ENCODE measurements at places on chromosomes 1 and 21. TPM values are rescaled to one million over a fixed set of nuclear protein-coding genes. Genes with fewer than 3 reads are reported as not detected.

DNA sequence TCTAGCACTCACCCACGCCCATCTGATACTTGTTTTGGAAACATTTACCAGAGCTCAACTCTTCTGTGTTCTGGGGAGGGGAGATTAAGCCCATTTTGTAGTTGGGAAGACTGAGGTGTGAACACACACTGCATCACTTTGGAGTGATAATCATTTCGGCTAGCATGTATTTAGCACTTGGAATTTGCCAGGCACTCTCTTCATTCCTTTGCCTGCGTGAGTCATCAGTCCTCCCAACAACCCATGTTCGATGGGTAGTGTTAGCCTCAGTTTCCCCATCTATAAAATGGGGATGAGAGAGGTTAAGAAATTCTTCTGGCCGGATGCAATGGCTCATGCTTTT lies 182.8 kb upstream of the TMEM51 start:
- no peak for DNase-seq

GRCh38 chr1:237961754-237962153 lies 71.0 kb upstream of the ZP4 start:
- no peak for DNase-seq

Gene SPRR2A
- polyA plus RNA-seq: not detected

Gene HCRTR1
- polyA plus RNA-seq: 0.18 TPM

- DNase-seq: no peak
These were observed 40.2 kb downstream of the FASLG start for GRCh38 chr1:172699111-172699510.

Gene TBX19
- polyA plus RNA-seq: 2.4 TPM

DNA sequence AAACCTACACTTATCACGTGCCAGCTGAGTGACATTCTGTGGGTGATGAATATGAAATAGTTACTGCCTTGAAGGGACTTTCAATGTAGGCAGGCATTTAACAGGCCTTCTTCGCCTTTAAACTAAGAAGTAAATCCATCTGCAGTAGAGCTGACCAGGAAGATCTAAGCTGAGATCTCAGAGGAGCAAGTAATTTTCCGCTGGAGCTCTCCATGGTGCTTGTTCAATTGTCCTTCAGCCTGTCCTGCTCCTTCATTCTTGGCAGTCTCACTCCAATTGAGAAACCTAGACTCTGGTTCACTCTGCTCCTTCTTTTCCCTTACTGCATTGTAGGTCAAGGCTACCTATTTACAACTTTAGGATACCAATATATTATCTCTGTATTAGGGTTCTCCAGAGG lies 183.5 kb downstream of the HMCN1 start:
- peak; percentile 28 for DNase-seq

DNA sequence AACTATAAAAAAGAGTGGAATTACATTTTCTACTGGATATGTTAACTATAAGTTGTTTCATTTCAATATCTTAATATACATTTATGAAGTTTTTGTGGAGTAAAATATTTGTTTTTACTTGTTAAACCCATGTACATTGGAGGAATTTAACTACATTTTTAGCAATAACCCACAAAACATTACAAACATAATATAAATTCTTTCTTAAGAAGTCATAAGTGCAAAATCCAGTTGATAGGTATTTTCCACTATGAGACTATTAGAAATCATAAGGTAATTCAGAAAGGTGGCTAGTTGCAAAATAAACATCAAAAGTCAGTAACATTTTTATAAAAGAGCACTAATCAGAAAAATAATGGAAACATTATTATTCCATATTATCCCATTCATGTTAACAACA lies 73.9 kb upstream of the RRP15 start:
- no peak for DNase-seq

- DNase-seq: no peak
These were observed 1456.1 kb downstream of the BRINP3 start for GRCh38 chr1:189021577-189021976.

Gene HSPB7
- 4.3 TPM for polyA plus RNA-seq

Measured in right renal pelvis (tissue), 4 donors.